ENCODE measurements at places on chromosomes 6 and 20.

DNA sequence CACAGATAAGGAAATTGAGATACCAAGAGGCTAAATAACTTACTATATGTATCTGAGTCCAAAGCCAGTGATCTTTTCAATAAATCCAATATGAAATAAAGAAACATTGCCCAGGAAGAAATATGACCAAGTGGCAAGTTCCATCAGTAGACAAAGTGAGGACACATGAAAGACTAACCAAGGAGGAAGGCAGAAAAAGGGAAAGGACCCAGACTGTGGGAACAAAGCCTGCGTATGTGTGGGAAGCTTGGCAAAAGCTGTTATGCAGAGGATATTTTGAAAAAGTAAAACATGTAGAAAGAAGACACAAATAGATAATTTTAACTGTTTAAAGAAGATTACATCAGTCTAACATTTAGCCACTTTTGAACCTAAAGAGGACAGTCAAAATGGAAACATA lies 264.4 kb upstream of the PRDM1 start:
- DNase-seq: no peak

DNA sequence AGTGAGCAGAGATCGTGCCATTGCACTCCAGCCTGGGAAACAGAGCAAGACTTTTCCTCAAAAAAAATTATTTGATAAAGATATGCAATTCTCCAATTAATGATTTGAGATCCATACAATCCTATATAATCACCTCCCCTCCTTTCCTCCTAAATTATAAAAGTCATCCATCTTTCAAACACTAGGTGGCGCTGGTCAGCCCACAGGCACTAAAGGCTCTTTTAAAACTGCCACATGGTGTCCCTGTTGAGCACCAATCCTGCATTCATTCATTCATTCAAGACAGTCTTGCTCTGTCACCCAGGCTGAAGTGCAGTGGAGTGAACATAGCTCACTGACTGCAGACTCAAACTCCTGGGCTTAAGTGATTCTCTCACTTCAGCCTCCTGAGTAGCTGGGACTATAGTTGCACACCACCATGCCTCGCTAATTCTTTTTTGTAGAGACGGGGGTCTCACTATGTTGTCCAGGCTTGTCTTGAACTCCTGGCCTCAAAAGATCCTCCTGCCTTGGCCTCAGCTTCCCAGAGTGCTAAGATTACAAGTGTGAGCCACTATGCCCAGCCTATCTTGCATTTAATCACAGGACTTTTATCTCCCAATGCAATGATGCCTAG lies 58.7 kb upstream of the SLC2A12 start:
- peak; percentile 69 for DNase-seq

- DNase-seq: no peak
Measured at GRCh38 chr20:51481341-51481914, 61.1 kb downstream of the NFATC2 start.

GRCh38 chr6:52498538-52499017 lies 78.3 kb downstream of the TRAM2 start:
- no peak for DNase-seq

DNA sequence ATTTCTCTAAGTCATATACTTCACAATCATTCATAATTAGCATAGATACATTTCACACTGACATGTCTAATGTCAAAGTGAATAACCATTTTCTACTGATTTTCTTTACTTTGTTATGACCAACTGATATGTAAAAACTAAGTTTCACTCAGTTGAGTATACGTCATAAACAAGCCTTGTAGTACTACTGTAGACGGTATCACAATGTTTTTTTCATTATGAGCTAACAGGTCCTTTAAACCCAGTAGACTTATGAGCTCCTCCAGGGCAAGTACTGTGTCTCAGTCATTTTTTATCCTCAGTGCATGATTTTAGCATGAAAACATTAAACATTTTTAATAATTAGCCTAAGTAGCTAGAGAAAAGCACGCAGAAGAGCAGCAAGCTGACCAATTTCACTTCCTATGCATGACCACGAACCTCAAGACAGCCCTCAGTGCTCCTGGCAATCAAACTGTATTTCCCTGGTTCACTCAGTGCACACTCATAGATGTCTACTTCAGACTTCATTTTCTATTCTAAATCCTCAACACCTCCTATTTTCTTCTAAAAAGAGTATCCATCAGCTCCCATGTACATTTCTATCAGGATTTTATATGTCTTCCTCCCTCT lies 32.0 kb upstream of the TFAP2D start:
- DNase-seq: no peak

GRCh38 chr6:37105148-37106050 lies 64.6 kb upstream of the PIM1 start:
- no peak for DNase-seq

GRCh38 chr20:19658137-19658536 lies 99.9 kb upstream of the RIN2 start:
- no peak for DNase-seq

DNA sequence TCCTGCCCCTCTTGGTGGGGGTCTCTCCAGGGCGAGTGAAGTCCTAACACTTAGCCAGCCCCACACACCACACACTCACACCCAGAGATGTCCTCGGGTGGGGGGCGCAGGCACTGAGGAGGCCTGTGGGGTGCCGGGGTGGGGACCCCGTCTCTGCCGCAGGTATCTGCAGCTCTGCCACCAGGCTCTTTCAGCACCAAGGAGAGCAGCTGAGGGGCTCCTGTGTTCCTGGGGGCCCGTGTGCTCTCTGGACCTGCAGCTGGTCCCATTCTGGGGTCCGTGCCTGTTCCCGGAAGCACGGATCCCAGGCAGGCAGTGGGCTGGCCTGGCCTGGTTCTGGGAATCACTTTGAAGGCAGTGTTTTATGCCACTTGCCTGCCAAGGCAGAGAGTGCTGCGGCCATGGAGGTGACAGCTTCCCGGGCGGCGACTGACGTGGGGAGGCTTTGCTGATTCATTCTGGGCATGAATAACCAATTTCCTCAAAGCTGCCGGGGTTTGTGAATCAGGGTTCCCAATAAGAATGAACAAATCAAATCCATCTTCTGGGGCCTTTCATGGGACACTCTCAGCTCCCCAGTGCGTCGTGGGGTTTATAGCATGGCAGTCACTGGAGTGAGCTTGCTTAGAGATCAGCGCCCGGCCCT lies 54.4 kb upstream of the SLCO4A1 start:
- DNase-seq: no peak

DNA sequence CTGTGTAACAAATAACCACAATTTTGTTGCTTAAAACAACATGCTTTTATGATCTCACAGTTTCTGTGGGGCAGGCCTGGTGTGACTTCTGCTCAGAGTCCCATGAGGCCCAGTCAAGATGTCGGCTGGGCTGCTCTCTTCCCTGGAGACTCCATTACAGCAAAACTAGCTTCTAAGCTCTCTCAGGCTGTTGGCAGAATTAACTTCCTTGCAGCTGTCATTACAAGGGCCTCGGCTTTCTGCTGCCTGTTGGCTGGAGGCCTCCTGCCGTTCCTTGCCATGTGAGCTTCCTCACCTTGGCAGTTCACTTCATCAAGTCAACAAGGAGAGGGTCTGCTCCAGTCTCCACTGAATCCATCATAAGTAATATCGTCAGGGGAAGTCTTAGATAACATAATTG lies 659.2 kb downstream of the PRKN start:
- no peak for DNase-seq

DNA sequence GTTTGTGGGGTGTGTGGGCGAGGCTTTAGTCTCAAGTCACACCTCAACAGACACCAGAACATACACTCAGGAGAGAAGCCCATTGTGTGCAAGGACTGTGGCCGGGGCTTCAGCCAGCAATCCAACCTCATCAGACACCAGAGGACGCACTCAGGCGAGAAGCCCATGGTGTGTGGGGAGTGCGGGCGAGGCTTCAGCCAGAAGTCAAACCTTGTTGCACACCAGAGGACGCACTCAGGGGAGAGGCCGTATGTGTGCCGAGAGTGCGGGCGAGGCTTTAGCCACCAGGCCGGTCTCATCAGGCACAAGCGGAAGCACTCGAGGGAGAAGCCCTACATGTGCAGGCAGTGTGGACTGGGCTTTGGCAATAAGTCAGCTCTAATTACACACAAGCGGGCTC lies 27.8 kb downstream of the ZNF133 start:
- no peak for DNase-seq

- DNase-seq: peak; percentile 63
Measured at GRCh38 chr6:152572338-152573088, 64.6 kb downstream of the SYNE1 start.

DNA sequence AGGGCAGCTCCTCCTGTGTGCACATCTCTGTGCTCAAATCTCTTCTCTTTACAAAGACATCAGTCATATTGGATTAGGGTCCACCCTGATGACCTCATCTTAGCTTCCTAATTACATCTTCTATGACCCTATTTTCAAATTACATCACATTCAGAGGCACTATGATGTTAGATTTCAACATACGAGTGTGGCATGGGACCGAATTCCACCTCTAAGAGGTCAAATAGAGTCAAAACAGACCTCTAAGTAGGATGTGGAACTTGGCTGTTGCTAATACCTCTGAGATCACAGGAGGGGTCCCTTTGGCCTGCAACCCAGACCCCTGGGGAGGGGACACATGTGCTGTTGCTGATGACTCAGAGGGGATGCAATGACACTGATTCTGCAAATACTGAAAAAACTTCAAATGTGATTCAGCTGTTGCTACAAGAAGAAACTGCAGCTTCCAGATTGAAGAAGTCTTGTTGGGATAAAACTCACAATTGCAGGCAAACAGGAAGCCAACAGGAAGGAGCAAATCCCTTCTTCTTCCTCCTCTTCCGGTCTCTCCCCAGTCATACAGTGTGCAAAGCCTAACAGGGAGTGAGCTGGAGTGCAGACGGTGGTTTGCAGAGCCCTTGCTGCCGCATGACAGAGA lies 216.2 kb downstream of the MYLK4 start:
- no peak for DNase-seq

GRCh38 chr20:34243377-34243776 lies 2.2 kb downstream of the ASIP start:
- no peak for DNase-seq

Data from iris pigment epithelial cell (primary cell).